Tibial nerve (tissue), 4 donors: ENCODE measurements at places on chromosomes 2 and 18. TPM values are rescaled to one million over a fixed set of nuclear protein-coding genes. Genes with fewer than 3 reads are reported as not detected.
A peak's percentile ranks its signal among the peaks of the same experiment; 100 is the strongest.

C2orf74 gene
- 22.4 TPM for total RNA-seq

GRCh38 chr2:181861379-181861778 lies 30.2 kb upstream of the ITPRID2 start:
- no peaks in the 10 kb centered on the region for H3K27me3 ChIP-seq
- no peaks in the 10 kb centered on the region for H3K36me3 ChIP-seq
- H3K4me1 ChIP-seq: no peaks in the 10 kb centered on the region

DNA sequence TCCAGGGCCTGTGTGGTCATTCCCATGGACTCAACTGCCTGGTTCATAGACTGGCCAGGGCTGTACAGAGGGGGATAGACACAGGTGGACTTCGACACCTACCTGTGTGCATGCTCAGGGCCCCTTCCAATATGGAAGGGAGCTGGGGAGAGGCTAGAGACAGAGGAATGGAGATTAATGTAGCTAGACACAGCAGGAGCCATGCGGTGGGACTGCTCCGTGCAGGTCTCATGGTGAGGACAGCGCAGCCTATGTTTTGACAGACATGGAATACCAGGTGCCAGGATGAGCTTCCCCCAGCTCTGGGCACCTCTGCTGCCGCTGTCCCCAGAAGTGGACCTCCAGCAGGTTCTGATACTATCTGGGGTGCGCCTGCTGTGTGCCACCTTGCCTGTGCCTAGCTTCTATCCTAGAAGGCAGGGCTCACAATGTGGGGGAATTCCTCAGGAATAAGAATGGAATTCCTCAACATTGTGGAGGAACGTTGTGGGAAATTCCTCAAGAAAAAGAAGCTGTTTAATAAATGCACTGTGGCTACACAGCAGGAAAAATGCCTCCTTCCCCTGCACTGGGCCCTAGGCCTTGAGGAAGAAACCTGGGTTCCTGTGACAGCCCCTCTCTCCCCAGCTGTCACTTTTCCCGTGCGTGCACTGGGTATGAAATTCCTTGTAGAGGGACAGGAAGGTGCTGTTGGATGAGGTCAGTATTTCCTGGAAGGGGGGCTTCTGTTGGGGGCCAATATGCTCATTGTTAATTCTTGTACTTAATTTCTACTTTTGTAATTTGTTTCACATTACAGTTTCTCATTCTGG lies 7.3 kb downstream of the IL1R1 start:
- no peaks in the 10 kb centered on the region for H3K4me1 ChIP-seq
- H3K4me3 ChIP-seq: no peak overlapping the region
- no peak overlapping the region for H3K27ac ChIP-seq

DNA sequence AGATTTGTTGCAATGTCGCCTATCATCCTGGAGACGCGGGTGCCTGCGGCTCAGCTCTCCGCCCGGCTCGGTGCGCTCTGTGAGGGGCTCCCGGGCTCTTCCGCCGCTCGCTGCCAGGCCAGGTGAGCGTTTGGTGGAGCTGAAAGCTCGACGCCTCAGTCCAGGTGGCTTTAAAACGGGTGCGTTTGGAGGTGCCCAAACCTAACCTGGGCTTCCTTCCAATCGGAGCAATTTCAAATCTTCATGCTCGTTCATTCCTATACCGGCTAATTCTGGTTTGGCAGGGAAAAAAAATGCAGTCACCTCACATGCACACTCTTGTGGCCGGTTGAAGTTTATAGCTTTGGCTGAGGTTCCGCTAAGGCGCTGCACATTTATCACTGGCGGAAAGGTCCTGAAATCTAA lies at the start of gene SLC16A14:
SLC16A14 (minus strand) TSS at position 274 of the 405 bp plus-strand sequence. CDS start 9,572 bp downstream, outside the sequence.
- H3K4me3 ChIP-seq: peak within 1 kb of the TSS; percentile 63
- no peaks in the 10 kb centered on the region for H3K36me3 ChIP-seq
- no peaks in the 10 kb centered on the region for H3K27me3 ChIP-seq
- peak; percentile 16 for DNase-seq
- peaks cover 19% of the 10 kb centered on the region for H3K4me1 ChIP-seq
- H3K27ac ChIP-seq: peak within 1 kb of the TSS; percentile 58

DNA sequence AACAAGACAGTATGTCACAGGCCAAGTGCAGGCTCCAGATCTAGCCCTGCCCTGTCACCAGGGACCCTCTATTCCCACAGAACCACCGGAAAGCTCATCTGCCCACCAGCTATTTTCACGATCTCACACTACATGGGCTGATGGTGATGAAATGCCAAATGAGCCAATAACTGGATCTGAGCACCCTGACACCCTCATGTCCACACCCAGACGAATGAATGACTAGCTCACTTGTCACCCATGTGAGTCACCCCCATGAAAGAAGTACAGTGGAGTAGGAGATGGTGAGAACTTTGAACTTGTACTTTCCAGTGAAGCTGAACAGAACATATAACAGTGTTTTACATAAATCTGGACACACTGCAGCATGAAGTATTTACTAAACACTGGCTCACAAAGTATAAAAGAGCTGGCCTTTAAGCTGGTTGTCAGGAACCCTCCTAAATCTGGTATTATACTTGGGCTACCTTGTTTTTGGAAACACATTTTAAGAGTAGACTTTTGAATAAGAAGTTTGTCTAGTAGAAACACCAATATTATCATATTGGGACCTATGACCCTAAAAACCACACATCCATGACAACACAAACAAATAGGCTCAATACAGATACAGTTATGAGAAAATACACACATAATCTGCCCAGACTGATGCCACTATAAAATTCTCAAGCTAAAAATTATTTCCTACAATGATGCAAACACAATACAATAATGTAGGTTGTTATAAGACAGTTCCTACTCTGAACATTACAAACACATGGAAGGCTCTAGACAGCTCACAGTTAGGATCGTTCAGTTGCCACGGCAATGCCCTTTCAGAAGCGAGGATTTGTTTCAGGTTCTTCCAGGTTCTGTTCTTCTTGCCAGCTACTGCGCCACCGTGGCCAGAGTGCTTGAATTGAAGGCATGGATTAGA lies 19.0 kb downstream of the INO80C start:
- peaks cover 13% of the 10 kb centered on the region for H3K4me1 ChIP-seq
- no peak for DNase-seq
- H3K4me3 ChIP-seq: no peak overlapping the region
- H3K36me3 ChIP-seq: no peaks in the 10 kb centered on the region
- no peaks in the 10 kb centered on the region for H3K27me3 ChIP-seq
- H3K27ac ChIP-seq: peak overlapping the region; percentile 45

DNA sequence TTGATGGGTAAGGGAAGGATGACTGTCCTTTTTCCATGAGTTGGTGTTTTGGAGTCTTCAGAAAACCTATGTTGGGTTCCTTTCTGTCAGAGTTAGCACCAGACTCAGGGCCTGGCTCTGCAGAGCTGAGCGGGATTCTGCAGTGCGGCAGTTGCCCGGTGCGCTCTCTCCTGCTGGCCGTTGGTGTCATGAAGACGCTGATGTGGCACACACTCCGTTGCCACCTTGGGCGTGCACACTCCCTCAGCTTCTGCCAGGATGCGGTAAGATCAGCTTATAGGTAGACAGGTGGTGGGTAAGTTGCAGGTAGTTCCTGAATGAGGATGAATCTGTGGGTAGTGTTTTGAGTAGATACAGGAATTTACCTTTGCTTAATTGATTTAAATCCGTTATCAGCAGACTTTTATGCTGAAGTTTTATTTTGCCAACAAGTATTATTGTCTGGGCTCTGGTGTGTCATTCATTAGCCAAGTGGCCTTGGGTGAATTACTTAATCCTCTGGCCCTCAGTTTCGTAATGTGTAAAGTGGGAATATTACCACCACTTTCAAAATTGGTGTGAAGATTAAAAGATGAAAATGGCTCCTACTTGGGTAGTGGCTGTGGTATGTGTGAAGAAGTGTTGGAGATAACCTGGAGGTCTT lies 26.8 kb downstream of the DGKD start:
- H3K27me3 ChIP-seq: no peaks in the 10 kb centered on the region
- no peak overlapping the region for H3K27ac ChIP-seq
- no peak for DNase-seq
- no peaks in the 10 kb centered on the region for H3K4me1 ChIP-seq
- H3K4me3 ChIP-seq: no peak overlapping the region
- H3K36me3 ChIP-seq: no peaks in the 10 kb centered on the region

DNA sequence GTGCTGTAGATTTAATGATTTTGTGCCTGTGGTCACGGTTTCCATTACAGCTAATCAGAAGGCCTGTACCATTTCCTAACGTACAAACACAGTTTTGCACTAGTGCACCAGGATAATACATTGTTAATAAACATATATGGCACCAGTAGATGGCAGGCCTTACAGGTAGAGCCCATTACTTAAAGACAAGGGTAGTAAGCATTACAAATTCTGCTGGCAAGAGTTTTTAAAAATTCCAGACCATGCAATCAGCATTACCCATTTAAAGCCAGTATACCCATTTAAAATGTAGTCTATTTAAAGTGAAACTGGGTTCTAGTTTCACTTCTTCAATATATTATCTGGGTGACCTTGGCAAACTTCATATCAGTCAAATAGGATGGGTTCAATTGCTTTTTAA lies 224.2 kb downstream of the NUP35 start:
- no peaks in the 10 kb centered on the region for H3K27me3 ChIP-seq
- no peak overlapping the region for H3K4me3 ChIP-seq
- H3K4me1 ChIP-seq: no peaks in the 10 kb centered on the region
- H3K27ac ChIP-seq: no peak overlapping the region
- no peaks in the 10 kb centered on the region for H3K36me3 ChIP-seq
- no peak for DNase-seq

GRCh38 chr2:217836901-217837491 lies 165.8 kb downstream of the TNS1 start:
- no peak overlapping the region for H3K4me3 ChIP-seq
- DNase-seq: peak; percentile 80
- peak overlapping the region; percentile 65 for H3K27ac ChIP-seq
- H3K27me3 ChIP-seq: no peaks in the 10 kb centered on the region
- H3K36me3 ChIP-seq: peaks cover 9% of the 10 kb centered on the region

GRCh38 chr2:15814946-15815345 lies 125.4 kb upstream of the MYCN start:
- no peaks in the 10 kb centered on the region for H3K27me3 ChIP-seq
- no peaks in the 10 kb centered on the region for H3K36me3 ChIP-seq
- H3K4me3 ChIP-seq: no peak overlapping the region
- DNase-seq: no peak

- H3K4me3 ChIP-seq: no peak overlapping the region
- H3K36me3 ChIP-seq: no peaks in the 10 kb centered on the region
- H3K27ac ChIP-seq: no peak overlapping the region
- H3K4me1 ChIP-seq: no peaks in the 10 kb centered on the region
- no peak for DNase-seq
- H3K27me3 ChIP-seq: no peaks in the 10 kb centered on the region
Observed at GRCh38 chr2:234945339-234945873, 6.4 kb upstream of the SH3BP4 start.

- H3K27me3 ChIP-seq: no peaks in the 10 kb centered on the region
- H3K27ac ChIP-seq: no peak overlapping the region
- no peak for DNase-seq
- no peaks in the 10 kb centered on the region for H3K4me1 ChIP-seq
- no peaks in the 10 kb centered on the region for H3K36me3 ChIP-seq
- no peak overlapping the region for H3K4me3 ChIP-seq
Observed at GRCh38 chr2:137321566-137321965, 556.2 kb downstream of the THSD7B start.
